Urothelium cell line (cell line): ENCODE measurements at places on chromosomes 7 and 10.

GRCh38 chr10:101938305-101939007 lies 94.9 kb upstream of the KCNIP2 start:
- DNase-seq, result peak; percentile 13

DNA sequence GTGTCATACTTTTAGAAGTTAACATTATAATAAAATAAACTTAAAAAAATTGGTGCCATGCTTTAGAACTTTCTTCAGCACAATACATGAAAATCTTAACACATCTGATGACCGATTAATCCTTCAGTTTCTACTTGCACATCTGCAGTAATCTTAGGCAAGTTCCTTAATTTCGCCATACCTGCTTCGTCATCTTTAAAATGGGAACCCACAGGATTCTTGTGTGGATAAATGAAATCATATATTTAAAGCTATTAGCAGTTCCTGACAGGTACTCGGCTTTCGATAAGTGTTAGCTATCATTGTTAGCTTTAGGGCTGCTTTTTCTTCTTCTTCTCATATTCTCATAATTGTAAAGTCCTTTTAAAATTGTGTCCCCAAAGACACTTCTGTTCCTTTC lies 907 bp upstream of the VPS50 start:
- no peak for DNase-seq

DNA sequence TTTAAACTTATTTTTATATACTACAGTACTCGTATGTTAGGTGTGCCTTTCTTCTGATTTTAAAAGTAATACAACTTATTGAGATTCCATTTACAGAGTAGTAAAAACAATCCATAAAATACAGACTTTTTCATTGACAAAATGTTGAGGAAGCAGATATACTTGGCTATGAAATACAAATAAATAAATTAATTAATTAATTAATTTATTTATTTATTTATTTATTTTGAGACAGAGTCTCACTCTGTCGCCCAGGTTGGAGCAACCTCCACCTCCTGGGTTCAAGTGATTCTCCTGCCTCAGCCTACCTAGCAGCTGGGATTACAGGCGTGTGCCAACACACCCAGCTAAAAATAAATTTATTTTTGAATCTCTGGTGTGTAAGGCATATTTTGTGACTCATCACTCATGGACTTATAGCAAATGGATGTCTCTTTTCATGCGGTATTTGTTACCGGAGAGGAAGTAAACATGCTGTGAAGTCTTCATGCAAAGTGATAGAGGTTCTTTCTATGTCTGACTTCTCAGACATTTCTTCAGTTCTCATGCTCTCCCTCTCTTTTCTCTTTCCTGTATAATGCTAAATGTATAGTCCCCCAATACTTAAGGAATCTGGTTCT lies 20.2 kb upstream of the SRPK2 start:
- DNase-seq, result no peak

GRCh38 chr10:78749898-78750297 lies 318.9 kb upstream of the ZMIZ1 start:
- no peak for DNase-seq

- DNase-seq, result no peak
Observed at GRCh38 chr10:109934958-109935793, 11.9 kb upstream of the XPNPEP1 start.
